T47D (cell line): ENCODE measurements at places on chromosomes 13 and 19.
A peak's percentile ranks its signal among the peaks of the same experiment; 100 is the strongest.

DNA sequence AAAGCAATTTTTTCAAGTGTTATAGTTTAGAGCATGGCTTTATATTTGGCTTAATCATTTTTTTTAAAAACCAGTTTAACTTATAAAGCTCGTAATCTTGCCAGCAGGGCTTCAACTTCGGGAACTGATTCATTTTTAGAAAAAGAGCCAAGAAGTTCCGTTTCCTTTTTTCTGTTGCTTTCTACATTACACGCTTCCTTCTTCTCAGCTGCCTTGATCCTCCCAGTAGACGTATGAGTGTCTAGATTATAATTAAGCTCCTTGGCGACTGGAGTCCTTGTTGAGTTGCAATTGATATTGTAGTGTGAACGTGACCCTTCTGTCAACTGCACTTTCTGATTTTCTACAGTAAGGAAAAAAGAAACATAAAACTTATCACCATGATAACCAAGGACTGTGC lies 497.2 kb downstream of the DIAPH3 start:
- DNase-seq = no peak

GRCh38 chr19:15672580-15673175 lies at the start of gene CYP4F12:
Gene CYP4F12 (plus strand): TSS chr19:15673087. CDS start chr19:15673530, 443 bp downstream.
- peak; percentile 10 for DNase-seq

DNA sequence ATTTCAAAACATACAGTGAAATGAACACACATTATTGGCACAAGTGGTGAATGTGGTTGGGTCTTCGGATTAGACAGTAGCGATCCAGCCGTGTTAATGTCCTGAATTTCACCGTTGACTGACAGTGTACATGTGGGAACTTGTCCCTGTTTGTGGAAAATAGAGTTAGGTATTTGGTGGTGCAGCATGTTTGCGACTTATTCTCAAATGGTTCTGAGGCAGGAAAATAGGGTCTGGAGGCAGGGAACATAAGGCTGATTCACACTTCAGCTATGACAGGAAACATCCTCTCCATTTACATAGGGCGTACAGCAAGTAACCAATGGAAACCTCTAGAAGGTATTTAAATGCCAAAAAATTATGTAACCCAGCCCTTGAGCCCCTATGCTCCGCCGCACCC lies 4.2 kb downstream of the LGALS7B start:
- DNase-seq = no peak

GRCh38 chr19:13404236-13404635 lies 102.0 kb downstream of the CACNA1A start:
- DNase-seq = no peak

DNA sequence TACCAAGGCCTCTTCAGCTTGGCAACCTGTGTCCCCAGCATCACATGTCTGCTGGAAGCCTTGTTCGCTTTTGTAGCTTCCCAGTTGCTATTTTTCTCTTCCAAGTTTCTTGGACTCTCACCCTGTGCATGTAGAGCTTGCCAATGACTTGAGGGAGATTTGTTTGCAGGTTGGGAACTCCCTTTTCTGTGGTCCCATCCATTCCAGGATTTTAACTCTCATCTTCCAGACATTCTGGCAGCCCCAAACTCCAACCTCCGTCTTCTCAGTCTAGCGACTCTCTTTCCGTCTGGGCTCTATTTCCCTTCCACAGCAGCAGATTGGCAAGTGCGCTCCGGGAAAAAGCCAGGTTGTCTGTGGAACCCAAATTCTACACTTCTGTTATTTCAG lies 9.0 kb downstream of the PLAUR start:
- no peak for DNase-seq

DNA sequence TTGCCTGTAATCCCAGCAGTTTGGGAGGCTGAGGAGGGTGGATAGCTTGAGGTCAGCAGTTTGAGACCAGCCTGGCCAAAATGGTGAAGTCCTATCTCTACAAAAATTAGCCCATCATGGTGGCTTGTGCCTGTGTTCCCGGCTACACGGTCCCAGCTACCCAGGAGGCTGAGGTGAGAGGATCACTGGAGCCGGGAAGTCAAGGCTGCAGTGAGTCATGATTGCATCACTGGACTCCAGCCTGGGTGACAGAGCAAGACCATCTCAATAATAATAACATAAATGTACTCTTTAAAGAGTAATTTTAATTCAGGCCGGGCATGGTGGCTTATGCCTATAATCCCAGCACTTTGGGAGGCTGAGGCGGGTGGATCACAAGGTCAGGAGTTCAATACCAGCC lies 38.7 kb downstream of the SKA3 start:
- DNase-seq = no peak

- DNase-seq = no peak
These were observed 163.1 kb upstream of the SERP2 start for GRCh38 chr13:44210525-44210924.

DNA sequence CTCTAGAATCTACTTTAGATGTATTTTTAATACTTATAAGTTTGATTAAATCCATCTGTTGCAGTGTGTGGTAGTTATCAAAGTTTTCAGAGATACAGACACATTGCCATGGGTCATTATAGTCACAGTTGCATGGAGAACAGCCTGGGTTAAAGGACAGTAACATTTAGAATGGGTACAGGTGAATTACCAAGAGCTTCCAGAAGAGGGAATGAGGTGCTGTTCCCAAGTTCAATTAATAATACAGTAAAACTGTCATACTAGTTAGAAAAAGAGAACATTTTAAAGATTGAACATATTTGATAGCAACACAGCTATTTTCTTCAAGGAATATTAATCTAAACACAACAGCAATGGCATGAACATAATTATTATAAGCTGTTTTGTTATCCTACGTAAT lies 322.6 kb upstream of the SLC10A2 start:
- DNase-seq = peak; percentile 2

DNA sequence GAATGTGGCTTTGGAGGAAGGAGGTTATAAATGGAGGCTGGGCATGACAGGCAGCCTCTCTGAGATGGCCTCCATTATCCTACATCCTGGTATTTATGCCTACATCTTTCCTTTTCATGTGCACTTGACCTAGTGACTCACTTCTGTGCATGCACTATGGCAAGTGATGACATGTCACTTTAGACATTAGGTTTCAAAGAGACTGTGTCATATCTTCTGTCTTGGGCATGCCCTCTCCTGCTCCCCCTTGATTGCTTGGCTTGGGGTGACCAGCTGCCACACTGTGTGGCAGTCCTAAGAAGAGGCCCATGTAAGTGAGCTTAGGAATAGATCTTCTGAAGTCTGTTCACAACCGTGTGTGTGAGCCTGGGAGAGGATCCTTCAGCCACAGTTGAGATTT lies 472.8 kb downstream of the FGF9 start:
- no peak for DNase-seq

DNA sequence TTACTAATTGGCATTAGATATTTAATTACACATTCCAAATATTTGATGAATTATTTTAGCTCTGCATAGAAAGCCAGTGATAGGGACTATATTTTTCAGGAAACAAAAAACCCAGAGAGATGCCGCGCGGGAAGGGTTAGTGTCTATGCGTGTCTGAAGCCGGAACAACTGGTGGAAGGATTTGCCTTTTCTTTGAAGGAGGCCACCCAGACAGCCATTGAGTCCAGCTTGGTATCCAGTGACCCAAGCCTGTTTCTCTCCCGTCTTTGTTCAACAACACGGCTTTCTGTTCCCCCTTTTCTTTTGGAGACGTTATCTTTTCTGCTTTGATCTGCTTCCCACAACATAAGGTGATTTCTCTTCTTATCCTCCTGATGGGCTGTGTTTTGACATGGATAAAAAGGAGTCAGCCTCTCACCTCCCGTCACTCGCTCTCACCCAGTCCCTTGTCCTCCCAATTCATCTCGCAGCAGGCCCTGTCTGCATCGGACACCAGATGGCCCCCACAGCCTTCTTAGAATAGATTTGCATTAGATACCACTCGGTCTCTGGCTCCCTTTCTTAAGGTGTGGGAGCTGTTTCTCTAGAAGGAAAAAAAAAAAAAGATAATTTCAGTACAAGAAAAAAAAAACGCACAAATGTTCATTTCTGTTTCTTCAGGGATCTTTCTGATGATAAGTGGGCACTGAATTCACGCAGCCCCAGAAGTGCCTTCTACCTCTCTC lies 361.8 kb downstream of the ZNF536 start:
- no peak for DNase-seq

DNA sequence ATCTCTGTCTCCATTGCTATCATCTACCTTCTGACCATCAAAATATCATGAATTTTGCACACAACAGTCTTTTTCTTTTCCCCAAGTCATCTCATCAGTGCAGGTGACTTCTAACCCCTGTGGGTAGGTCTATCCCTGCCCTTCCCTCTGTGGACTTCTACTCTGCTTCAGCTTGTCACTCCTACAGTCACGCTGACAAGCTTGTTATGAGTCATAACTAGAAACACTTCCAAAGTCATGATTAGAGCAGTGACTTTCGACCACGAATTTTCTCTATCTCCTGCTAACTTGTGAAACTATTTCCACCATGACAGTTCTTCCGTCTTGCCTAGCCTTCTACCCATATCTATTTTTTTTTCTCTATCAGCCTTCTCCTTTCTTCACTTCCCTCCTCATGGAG lies 343.7 kb upstream of the ARGLU1 start:
- no peak for DNase-seq

GRCh38 chr13:94480672-94481145 lies 1.2 kb upstream of the DCT start:
- no peak for DNase-seq

DNA sequence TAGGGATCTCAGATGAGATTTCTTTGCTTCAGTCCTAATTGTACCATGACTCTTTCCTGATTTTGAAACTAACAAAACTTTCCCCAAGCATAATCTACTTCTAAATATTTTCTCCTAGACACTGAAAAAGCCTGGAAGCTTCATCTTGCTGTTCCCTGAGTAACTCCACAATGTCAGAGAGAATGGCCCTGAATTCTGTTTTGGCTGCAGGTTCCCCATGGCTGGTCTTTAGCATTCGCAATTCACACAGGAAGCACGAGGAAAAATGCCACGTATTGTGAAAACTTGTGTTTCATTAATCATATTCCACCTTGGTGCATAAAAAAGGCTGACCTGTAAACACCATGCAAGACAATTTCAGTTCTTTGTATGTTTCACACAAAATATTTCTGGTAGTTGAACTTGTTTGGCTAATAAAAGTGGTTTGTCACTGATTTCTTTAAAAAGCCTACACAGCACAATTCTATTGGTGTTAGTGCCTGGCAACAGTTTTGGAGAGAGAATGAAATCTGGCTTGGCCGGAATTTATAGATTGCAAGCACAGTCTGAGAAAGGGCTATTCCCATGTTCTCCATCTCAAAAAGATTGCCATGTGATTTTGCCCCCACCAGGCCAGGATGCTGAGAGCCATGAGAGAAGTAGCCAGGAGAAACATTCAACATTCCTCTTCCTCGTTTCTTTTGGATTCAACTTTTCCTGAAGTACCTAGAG lies 367.1 kb downstream of the NDFIP2 start:
- DNase-seq = no peak

- DNase-seq = no peak
These were observed 393.0 kb downstream of the ITGBL1 start for GRCh38 chr13:101845245-101846020.

- no peak for DNase-seq
These were observed 79.1 kb downstream of the ZNF429 start for GRCh38 chr19:21584537-21584936.

DNA sequence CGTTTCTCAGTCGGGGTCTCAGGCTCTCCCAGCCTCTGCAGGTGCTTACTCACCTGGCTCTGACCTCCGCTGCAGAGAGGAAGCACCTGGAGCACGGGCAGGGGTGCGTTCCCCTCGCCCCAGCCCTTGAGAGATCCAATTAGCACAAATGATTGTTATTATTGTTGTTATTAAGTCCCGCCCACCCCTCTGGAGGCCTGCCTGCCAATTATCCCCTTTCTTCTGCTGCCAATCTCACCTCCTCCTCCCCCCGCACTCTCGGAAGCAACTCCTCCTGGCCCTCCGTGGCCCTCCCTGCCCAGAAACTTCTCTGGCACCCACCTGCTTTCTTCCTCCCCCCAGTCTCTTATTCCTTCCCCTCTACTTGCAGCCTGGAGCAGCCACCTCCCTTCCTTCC lies 8.8 kb downstream of the ZNF787 start:
- no peak for DNase-seq

DNA sequence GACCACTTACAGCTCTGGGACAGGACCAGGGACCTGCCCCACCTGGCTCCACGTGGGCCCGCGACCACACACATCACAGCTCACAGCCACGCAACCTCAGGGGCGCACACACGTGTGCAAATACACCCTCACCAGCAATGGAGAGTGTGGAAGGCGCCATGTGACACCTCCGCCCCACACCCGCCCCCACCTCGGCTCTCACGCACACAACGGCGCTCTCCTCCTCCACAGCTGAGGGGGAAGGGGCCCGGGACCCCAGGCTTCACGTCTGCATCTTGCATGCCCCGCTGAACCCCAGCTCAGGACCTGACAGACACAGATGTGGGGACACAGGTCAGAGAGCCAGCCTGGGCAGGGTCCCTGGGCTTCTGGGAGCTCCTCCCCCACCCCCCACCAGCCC lies 6.4 kb upstream of the SHISA7 start:
- no peak for DNase-seq

DNA sequence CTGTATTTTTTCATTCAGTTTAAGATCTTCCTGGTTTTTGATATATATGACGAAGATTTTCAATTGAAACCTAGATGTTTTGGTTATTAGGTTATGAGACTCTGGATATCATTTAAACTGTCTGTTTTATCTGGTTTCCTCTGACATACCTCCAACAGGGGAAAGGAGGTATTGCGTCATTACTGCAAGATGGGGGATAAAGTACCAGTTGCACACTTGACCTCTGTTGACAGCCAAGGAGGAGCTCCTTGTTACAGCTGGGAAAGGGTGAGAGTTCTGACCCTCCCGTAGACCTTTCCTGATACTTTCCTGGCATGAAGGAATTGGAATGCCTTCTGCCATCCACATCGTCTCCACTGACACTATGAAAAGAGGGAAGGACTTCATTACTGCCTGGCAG lies 82.0 kb upstream of the SHISA2 start:
- DNase-seq = no peak

- DNase-seq = no peak
These were observed 664.0 kb upstream of the ARGLU1 start for GRCh38 chr13:107231944-107232343.

DNA sequence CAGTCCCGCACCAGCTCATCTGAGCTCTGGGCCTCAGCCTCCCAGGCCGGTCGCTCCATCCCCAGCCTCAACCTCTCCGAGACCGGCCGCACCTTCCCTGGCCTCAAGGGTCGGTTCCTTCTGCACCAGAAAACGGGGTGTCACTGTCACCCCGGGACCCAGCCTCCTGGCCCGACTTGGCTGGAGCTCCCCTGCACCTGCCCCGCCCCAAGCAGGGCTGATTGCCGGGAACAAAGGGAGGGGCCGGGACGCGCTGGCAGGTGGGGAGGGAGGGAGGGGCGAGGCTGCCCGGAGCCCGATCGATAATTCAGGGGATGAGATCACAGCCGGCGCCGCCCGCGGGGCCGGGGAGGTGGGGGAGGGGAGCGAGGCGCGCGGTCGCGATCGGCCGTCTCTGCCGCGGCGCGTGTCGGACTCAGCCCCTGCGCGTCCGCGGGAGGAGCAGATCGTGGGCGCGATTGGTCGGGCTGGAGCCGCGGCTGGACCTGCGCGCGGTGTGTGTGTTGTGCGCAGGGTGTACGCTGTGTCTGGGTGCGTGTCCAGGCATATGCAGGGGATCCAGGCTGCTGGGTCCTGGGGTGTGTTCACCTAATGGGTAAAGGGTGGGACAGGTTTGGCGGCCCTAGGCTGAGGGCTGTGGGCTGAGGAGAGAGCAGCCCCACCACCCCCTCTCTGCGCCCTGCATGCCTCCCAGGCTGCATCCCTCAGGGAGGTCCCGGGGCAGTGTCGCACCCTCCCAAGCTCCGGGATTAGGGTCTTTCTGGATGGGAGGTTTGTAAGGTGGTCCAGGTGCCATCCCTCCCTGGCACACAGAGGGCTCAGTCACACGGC lies 1.1 kb upstream of the SHC2 start:
- peak; percentile 36 for DNase-seq
